ENCODE measurements at places on chromosomes 12 and 14.

GRCh38 chr12:16857456-16857923 lies 251.5 kb upstream of the LMO3 start:
- no peak for DNase-seq

GRCh38 chr14:54625112-54625511 lies 58.2 kb downstream of the SAMD4A start:
- DNase-seq: no peak

DNA sequence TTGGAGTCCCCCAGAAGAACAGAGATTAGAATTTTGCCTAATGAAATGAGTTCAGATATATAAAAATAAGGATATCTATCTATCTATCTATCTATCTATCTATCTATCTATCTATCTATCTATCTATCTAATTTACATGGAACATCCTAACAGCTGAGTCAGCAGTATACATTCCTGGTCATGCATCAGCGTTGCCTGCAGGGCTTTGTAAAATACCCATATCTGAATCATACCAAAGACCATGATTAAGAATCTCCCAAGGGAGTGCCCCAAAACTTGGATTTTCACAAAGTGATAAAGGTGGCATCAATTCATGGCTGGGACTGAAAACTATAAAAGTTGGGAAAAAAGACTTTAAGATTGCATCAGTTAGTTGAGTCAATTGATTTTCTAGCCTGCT lies 32.7 kb upstream of the SYT10 start:
- no peak for DNase-seq

- peak; percentile 76 for DNase-seq
Measured at GRCh38 chr12:15796493-15797141, 7.4 kb upstream of the EPS8 start.

DNA sequence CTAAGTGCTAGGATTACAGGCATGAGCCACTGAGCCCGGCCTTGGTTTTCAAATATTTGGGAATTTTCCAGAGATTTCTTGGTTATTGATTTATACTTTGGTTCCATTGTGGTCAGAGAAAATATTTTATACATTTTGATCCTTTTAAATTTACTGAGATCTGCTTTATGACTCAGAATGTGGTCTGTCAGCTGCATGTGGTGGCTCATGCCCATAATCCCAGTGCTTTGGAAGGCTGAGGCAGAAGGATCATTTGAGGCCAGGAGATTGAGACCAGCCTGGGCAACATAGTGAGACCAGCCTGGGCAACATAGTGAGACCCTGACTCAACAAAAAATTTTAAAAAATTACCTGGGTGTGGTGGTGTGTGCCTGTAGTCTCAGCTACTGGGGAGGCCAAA lies 49.8 kb downstream of the ADCK1 start:
- DNase-seq: no peak

DNA sequence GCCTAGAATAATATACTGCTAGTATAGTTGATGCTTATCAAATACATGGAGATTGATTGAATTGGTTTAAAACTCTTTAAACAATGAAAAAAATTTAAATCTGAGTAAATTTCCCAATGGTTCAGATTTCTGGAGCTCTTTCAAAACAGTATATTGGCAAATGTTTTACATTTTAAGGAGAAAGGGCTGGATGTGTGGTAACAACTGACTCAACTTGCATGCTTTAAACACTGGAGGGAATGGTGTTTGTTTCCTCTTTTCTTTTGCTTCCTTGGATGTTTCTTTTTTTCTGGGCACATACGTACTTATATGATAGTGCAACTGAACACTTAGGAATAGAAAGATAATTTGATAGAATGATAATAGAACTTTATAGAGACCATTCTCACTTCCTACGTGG lies 73.8 kb upstream of the RFX4 start:
- DNase-seq: no peak

DNA sequence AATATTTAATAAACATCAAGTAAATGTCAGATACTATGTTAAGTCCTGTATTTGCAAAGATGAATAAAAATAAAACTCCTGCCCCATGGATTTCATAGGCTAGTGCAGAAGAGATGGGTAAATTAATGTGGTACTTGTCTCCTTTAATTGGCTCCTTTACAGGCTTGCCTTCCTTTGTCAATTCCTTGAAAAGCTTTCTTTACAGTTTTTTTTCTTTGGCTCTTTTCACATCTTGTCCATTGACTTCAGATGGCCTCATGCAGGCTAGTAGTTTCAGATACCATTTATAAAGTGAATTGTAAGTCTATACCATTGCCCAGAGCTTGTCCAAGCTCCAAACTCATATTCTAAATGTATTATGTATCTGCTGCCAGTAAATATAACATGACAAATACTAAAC lies 128.7 kb upstream of the GARIN2 start:
- no peak for DNase-seq

- no peak for DNase-seq
Measured at GRCh38 chr14:81205639-81206038, 15.1 kb downstream of the GTF2A1 start.

DNA sequence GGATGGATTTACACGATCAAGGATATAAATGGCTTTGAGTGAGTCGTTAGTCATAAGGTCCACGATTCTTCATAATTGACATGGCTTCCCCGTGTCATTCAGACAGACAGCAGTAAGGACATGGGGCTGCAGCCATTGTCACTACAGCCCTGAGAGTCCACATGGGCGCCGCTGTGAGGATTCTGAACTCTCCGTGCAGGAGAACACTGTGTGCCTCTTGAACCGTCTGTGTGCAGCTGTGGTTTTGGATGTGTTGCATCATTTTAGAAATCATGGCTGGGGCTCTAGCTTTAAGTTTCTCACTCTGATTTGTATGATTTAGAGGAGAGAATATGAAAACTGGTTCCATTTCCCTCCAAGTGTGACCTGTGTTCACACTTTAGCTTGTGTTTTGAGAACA lies 47.2 kb downstream of the NPAS3 start:
- DNase-seq: no peak

DNA sequence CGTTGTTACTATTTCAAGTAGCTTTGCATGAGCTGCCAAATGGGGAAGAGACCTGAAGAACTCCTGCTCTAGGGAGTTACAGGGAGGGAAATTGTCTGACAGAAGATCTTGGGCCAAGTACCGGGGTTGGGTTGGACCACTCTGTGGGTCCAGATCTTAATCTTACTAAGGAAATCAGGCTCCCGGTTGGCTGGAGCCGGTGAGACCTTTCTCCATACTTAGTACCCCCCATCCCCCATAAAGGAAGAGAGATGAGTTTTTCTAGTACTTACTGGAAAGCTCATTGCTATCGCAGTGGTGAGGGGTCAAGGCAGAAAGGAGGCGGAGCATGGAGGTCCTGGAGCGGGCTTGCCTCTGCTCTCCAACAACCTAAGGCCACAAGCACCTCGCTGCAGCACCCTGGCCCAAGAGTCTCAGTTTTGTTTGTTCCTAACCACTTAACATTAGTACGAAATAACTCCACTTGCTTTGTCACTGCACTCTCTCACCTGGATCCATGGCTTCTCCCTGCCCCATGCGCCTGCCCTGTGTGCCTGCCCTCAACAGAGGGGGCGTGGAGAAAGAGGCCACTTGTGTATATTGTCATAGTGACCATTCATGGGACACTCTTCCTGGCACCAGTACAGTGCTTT lies 6.8 kb upstream of the UNC119B start:
- no peak for DNase-seq

All from SW 1271 (cell line).